Activated gamma-delta T cell treated with Interleukin-2 at 50 U/mL for 16 hours (primary cell): ENCODE measurements at places on chromosomes 16 and 17.

DNA sequence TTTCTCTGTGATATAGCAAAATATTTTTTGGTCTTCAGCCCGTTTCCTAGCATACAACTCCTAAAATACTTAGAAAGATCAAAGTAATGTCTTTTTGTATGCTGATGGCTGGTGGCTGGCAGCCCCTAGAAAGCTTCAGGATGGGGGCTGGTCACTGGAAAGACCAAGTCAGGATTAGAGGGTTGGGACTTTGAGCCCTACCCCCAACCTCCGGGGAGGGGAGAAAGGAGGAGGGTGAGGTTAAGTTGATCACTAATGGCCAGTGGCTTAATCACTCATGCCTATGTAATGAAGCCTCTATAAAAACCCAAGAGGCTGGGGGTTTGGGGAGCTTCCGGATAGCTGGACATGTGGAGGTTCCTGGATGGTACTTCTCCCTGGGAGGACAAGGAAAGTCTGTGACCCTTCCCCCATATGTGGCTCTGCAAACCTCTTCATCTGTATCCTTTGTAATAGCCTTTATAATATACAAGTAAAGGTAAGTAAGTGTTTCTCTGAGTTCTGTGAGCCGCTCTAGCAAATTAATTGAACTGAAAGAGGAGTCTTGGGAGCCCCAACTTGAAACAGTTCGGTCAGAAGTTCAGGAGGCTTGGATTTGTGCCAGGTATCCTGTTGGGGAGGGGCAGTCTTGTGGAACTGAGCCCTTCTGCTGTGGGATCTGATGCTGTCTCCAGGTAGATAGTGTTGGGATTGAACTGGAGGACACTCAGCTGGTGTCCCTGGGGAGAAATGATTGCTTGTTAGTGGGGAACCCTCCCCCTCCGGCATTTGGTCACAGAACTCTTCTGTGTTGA lies 3.5 kb downstream of the SLC7A6 start:
- DNase-seq, result no peak

GRCh38 chr16:10153985-10154384 lies 28.2 kb downstream of the GRIN2A start:
- no peak for DNase-seq

DNA sequence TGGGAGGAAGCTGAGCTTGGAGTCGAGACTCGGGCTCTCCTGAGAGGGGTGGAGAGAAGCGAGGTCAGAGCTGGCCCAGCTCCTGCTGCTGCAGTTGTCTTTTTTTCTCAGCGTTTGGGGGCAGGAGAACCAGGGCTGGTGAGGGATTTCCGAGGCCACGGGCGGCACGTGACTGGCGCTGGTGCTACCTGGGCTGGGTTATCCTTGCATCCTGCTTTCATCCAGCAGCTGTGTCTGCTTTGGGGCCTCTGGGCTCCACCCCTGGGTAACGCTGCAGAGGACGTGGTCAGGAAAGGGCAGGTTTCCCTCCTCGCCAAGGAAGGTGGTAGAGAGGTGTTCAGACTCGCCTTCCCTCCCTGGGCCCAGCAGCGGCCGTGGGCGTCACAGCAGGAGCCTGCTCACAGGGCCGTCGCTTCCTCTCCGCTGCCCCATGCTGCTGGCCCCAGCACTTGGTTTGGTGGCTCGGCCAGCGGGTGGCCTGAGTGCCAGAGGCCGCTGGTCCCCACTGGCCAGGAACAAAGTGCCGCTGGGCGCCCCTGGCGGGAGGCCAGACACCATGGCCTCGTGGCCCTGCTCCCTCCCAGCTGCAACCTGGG lies 22.5 kb downstream of the GSE1 start:
- no peak for DNase-seq

GRCh38 chr16:64240586-64240985 lies 881.3 kb downstream of the CDH11 start:
- DNase-seq, result no peak

DNA sequence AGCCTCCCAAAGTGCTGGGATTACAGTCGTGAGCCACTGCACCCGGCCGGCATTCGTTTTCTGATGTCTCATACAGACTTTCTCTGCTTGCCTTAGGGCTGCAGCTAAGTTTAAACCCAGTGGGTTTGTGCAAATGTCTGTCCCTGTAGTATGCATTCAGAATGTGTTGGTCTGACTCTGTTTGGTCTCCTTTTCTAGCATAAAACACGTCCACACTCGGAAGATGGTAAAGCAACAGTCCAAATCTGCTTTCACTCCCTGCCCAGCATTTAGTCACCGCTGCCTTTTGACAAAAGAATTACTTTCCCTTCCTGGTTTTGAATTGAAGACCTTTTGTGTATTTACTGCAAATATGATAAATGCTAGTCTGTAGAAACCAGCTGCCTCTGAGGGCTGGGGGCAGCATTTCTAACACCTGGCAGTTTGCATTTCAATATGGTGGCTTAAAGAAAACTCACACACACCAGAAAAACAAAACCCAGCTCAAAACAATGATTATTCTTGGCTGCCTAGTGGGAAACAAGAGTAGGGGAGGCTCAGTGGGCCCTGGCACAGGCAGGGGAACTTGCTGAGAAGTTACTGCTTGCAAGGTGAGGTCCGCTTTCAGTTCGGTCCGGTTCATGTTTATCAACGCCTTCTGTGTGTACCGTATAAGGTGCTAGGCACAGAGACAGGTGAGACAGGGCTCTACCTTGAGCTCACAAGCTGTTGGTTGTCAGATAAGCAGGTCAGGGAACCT lies 56.9 kb downstream of the MSI2 start:
- no peak for DNase-seq

DNA sequence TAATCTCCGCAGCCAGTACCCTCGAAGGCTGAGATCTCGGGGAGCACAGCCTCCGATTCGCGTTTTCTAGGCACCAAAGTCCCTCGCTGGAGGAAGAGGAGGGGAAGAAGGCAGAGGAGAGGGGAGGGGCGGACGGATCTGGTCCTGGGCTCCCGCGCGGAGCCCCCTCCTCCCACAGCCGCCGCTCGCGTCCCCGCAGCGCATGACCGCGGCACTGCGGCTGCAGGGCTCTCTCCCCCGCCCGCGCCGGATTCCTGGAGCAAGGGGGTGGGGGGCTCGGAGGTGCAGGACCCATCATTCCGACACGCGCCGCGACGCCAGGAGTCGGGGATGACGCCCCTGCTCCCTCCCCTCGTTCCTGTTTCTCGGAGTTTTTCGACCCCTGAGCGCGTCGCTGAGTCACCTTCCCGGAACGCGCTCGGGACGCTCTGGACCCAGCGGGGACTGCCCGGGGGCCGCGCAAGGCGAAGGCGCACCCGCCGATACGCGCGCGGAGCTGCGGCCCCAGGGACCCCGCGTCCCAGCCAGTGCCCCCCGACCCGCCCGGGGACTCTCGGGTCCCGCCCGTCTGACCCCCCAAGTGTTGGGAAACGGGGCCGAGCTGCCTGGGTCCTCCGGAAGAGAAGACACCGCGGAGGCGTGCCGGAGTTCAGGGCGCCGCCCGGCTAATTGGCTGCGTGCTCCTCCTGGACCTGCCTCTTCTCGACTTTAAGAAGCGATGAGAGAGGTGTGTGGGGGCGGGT lies 1.4 kb upstream of the SPHK1 start:
- peak; percentile 49 for DNase-seq

- DNase-seq, result no peak
Measured at GRCh38 chr17:3912827-3913226, 3.4 kb downstream of the P2RX1 start.

- DNase-seq, result no peak
Measured at GRCh38 chr16:56828647-56829046, 36.4 kb upstream of the SLC12A3 start.
